ENCODE measurements at places on chromosomes 6 and 20. TPM values are rescaled to one million over a fixed set of nuclear protein-coding genes. Genes with fewer than 3 reads are reported as not detected.

Gene FAM83B
- total RNA-seq: 13.5 TPM

Gene MCCD1
- total RNA-seq: 0.15 TPM

GRCh38 chr20:10893321-10893720 is 219.5 kb upstream of the JAG1 start:
- peak; percentile 66 for DNase-seq

Gene ZBTB12
- 0.69 TPM for total RNA-seq

GRCh38 chr6:96649926-96650325 is 87.0 kb downstream of the FHL5 start:
- no peak for DNase-seq

Gene WRNIP1
- 58.5 TPM for total RNA-seq

Gene IL17A
- total RNA-seq: not detected

Gene CLDN20
- not detected for total RNA-seq

DNA sequence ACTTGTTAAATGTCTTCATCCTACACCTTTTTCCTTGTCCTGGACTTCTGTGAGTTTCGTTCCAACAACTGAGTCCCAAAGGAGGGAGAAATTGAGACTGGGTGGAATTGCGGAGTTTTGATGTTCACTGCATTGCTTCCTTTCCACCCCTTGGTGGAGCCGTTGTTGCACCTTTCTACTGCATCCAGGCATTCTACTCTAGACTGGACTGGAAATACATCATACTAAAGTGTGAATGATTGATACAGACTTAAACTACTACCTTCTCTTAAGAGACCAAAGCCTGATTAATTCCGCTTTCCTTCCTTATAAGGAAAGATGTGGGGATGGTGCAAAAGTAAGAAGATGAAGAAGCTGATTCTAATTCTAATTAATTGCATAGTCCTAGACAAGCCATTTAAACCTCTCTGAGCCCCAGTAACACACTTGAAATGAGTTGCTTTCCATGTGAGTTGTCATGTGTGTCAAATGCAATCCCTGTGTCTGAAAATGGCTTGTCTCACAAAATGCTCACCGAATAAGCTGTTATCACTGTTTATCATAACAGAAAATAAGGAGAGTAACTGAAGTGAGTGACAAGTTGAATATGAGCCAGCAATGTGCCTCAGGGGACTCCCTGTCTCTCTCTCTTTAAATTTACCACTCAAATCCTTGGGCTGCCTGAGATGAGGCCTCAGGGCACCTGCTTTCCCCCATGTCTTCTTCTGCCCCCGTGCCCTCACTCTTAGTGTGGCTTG is 338.3 kb upstream of the CHD6 start:
- no peak for DNase-seq

Gene LAMP5
- total RNA-seq: 0.10 TPM

DNA sequence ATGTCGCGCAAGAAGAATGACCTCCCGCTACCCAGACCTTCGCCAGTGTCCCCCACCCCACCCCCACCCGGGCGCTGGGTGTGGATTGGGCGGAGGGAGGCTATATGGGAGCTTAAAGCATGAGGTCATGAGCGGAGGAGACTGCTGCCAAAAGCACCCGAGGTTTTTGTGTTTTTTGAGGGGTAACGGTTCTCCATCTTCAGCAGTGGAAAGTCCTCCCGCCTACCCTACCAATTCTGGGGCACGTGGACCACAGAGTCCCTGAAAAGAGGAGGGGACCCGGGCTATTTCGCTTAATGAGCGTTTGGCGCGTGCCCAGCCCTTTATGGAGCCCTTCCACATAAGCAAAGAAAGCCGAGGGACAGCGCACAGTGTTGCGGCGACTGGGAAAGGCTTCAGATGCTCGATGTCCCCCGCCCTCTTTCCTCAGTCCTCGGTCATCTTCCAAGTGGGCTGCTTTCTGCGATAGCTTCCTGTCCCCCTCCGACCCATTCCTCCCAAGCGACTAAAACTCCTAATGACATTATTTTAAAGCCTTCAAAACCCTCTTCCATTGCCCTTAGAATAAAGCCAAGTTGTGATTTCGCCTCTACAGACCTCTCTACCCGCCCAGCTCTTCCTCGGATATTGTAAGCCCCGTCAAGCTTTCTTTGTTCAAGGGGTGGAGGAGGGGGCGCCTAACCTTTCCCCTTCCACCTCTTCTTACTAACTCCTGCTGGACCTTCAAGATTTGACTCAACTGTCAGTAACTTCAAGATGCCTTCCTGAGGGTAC is 2.1 kb upstream of the TRERF1 start:
- no peak for DNase-seq

- DNase-seq: no peak
These were observed 54.2 kb upstream of the FRMD1 start for GRCh38 chr6:168133168-168133561.

Gene PTPRA
- 50.6 TPM for total RNA-seq

- DNase-seq: no peak
These were observed 287.9 kb downstream of the CDC5L start for GRCh38 chr6:44675449-44675848.

DNA sequence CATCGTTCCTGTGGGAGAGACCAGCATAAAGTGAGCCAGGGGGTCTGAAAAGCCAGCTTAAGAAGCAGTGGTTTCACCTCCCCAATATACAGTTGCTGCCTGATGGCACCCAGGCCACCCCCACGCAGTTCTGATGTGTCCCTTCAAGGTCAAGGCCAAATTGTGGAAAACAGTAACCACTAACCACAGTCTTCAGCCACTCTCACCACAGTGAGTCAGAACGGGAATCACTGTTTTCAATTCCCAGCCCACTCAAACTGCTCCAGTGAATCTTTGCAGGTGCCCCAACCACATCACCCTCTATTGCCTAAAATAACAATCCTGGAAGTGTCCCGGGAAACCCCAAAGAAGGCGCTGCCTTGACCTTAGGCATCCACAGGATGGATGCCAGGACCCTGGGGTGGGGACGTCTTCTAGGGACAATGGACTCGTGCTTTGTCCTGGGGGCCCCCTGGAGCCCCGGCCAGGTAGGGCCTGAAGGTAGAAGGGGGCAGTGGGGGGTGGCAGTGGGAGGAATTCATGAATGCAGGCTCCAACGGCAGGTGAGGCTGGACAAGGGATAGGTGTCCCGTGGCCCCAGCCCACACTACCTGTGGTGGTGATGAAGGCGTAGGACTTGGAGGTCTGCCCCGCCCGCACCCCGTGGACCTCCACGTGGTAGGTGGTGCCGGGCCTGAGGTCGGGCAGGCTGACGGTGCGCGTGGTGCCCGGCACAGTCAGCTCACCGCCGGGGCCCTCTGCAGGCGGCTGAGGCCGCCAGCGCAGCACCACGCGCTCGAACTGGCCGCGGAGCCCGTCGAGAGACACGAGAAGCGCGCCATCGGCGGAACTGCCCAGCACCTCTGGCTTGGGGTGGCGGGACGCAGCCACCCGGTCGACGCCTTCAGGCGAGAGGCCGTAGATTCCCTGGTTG is 22.2 kb downstream of the TNXB start:
- peak; percentile 88 for DNase-seq

DNA sequence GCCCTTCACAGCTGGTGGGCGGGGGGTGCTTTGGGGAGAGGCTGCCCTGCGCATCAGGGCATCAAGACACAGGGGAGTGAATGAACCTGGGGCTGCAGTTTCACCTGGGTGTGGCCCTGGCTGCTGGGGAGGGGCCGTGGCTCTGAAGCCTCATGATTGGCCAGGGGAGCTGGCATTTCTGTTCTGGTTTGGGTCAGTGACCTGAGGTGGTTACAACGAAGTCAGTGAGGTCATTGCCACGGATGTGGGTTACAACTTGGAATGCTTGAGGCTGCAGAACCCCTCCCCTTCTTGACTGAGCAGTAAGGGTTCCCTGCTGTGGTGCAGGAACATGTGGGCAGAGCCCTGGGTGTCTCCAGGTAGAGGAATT is 3.0 kb downstream of the TCEA2 start:
- peak; percentile 93 for DNase-seq

- DNase-seq: no peak
These were observed 74.1 kb upstream of the BTN3A2 start for GRCh38 chr6:26290941-26291340.

Gene SMPDL3A
- total RNA-seq: 9.6 TPM

GRCh38 chr20:18986146-18986830 is 172.7 kb downstream of the SCP2D1 start:
- DNase-seq: no peak

DNA sequence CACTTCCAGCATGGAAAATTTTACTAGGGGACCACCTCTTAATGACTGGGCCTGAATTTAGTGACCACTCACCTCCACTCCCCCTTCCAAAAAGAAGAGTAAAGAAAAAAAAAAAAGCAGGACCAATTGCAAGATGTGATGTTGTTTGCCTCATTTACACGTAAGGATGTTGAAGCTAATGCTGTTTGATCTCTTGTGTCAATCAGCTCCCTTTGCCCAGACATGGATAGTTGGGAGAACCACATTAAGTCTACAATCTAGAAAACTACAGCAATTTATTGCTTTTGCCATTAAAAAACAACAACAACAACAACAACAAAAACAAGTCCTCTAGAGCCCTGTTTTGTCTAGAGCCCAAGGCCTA is 11.0 kb upstream of the DSTN start:
- no peak for DNase-seq

- no peak for DNase-seq
These were observed at the start of gene WFDC13 for GRCh38 chr20:45701873-45702272. Gene WFDC13, plus strand, starts transcription at chr20:45702038. Its CDS starts 86 bp downstream, at chr20:45702124.

DNA sequence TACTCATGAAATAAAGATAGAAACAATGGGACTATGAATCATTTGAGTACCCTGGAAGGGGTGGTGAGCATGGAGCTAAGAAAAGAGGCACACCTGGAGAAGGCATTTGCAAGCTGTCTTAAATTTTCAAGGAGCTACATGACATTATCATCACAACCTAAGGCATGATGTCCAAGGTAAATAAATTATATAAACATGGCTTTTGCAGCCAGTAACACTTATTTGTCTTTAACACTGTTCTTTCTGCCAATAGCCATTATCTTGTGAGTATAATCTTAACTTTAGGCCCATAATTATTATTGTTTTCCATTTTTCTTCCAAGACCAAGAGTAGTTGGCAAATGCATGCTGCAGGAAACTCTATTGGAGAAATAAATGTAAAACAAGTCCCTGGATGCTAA is 63.7 kb downstream of the ALDH5A1 start:
- DNase-seq: no peak

DNA sequence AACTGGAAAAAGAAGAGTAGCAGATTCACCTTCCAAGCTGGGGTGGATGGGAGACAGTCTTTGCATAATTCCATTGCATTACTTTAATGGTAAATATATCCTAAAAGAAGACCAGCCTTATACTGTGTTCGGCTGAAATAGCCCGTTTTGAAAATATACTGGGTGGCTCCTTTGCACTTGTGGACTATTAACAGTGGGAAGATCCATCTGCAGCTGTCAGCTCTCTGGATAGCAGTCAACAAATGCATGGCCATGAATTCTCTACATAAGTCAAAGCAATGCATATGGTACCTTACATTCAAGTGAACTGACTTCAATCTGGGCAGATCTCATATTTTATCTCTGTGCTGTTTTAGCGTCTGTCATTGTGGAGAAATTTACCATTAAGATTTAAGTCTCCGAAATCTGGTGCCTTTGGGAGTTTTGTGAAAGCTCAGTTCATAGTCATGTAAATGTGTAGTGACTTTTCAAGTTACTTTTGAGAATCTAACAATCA is 400.6 kb upstream of the RNF217 start:
- DNase-seq: no peak

DNA sequence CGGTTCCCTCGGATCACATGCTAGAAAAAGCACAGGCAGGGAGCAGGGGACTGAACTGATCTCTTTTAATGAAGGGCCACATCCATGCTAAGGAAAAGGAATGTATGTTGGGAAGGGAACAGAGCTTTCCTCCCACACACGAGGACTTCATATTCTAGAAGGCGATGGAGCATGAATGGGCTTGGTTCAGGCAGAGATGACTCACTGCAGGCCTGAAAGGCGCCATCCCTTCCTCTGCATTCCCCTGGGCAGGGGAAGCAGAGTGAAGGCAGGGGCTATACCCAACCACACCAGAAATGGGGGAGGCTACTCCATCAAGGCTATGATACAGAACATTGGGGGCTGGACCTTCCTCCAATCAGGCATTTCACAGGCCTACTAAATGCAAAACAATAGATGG is 30.6 kb downstream of the ELMO2 start:
- DNase-seq: peak; percentile 89

Gene PIM1
- total RNA-seq: 6.6 TPM

Gene PDYN
- total RNA-seq: not detected

DNA sequence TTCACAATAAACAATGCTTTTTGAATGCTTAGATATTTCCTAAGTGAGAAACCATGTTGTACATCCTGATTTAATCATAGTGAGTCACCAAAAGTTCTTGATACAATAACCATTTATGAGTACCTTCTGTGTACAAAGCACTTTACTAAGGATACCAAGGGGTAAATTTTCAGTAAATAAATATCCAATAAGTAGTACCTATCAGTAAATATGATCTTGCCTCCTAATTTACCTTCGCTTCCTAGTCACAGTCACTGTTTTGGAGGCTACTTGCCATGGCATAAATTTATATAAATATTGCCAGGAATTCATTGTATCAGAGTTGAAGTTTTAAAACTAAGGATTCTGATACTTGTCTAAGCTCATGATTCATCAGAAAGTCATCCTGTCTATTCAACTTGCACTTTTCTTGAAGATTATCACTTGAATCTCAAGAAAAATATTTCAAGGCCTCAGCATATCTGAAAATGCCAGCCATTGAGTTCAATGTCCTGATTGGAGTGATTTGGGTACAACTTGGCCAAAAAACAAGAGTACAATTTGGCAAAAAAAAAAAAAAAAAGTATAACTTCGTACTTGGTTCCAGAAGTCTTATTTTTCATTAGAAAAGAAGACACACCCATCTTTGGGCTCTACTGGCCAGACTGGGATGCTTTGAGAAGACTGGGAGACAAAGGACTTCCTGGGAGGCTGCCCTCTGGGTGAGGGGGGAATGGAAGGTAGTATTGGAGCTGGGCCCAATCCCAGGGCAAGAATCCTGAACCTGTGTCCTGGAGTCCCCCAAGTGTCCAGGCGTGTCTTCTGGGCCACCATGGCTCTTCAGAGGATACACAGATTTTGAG is 32.8 kb downstream of the RAB22A start:
- DNase-seq: peak; percentile 44

Gene C20orf141
- not detected for total RNA-seq

Gene HM13
- total RNA-seq: 64.6 TPM

DNA sequence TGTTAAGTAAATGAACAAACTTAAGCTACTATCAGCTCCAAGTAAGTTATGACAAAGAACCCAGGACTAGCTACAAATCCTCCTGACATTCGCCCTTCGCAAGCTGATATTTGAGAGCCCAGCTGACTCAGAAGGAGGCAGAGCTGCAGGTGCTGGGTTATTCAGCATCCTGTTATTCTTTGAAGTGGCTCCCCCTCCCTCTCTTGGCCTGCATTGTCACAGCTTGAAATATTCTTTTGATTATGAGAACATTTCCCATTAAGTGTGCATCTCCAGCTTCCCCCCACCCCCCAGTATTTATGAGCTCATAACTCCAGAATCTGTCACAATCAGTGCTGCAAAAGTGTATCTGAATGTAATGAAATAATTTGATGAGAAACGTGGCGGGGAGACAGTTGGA is 78.8 kb upstream of the RALY start:
- DNase-seq: peak; percentile 8

Gene TUBB2B
- total RNA-seq: 53.5 TPM

DNA sequence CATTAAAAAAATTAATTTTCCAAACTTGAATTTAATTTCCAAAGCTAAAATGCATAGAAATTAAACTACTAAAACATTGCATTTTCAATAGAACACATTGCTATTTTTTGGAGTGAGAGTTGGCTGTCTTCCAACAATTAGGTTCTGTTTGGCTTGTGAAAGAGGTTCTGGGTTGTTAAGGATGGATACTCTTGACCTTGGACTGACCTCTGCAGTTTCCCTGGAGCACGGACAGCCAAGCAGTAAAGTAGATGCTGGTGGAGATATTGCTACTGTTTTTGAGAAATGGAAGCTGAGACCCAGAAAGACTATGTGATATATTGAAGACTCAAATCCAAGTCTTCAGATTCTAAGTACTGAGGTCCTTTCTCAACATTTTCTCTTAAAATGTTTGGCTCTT is 95.9 kb upstream of the CHD6 start:
- no peak for DNase-seq
